ENCODE measurements at places on chromosomes 12 and 14.
A peak's percentile ranks its signal among the peaks of the same experiment; 100 is the strongest.

- no peak for DNase-seq
Observed at GRCh38 chr14:104595116-104595675, 9.4 kb downstream of the TMEM179 start.

- DNase-seq, result no peak
Observed at GRCh38 chr12:128267131-128267622, at the start of gene TMEM132C. TSS of gene TMEM132C (plus strand) at chr12:128267170. CDS start at chr12:128267403, 233 bp downstream.

DNA sequence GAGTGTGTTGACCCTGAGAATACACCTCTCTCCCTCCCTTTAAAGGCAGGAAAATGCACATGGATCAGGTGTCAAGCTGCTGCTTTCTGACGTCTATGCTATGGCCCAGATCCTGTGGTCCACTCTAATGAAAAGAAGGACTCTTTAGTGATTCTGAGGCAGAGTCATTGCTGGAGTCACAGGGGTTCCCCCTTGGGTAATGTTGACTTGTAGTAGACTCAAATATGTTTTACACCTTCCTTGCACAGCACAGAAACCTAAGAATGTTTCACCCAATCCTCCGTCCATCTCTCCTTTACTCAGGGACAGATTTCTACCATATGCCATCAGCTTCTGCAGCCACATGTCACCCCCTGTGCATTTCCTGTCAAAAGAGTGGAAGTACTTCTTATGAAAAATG is 525.4 kb downstream of the TMEM121 start:
- no peak for DNase-seq

DNA sequence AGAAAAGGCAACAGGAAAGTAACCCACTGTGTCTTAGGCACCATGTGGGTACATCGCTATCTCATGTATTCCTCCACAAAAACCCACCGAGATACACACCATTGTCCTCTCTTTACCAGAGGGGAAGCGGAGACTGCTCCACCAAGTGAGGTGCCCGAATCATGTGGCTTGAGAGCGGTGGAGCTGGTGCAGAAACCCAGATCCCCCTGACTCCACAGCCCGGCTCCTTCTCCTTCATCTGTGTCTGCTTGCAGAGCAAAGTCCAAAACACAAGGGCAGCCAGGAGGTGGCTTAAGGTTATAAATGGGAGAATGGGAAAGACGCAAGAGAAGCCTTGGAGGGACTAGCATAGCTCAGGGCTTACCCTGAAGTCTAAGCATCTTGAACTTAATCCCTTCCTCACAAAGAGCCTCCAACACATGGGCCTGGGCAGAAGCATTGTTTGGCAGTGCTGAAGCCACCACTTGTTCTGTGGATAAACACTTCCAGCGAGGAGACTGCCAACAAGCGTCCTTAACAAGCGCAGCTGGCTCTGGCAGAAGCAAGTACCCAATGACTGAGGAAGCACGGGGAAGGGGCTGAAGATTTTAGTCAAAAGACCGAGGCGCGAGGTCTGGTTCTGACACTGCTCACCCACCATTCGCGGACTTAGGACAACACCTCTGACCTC is 83.0 kb downstream of the TTC7B start:
- no peak for DNase-seq

- no peak for DNase-seq
Observed at GRCh38 chr12:38374751-38375150, 58.2 kb downstream of the ALG10B start.

DNA sequence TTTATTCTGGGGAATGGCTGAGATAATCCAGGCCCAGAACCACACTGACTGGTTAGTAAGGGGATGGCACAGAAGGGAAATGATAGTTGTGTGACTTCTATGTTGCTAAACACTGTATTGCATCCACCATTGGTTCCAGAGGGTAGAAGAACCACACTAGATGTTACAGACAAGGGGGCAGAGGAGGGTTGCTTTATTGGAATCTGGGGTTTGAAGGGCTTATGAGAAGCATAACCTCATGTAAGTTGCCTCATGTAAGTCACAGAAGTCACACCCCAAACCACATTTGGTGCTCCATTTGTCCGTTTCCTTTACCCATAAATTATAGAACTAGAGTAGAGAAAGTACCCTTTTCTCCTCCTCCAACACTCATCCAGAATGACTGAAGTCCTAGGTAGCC is 5.5 kb upstream of the PSMA6 start:
- DNase-seq, result no peak

DNA sequence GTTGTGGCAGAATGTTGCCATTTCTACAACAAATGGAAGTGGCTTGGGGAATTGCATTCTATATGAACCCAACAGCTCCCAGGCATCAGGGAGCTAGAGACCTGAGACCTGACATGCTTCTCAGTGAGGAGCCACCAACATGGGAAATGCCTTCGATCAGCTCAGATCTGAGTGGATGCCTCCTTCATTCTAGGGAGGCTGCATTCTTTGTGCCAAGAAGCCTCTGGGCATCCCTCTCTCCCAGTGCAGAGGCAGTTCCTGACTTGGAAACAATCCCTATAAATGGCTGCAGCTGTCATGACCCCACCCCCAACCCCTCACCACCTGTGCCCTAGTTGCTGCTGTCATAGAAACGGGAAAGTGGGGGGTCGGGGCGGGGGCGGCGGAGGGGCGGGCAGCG is 196.3 kb downstream of the PPM1H start:
- no peak for DNase-seq

- no peak for DNase-seq
Observed at GRCh38 chr12:28027947-28028724, 55.6 kb upstream of the PTHLH start.

- DNase-seq, result no peak
Observed at GRCh38 chr12:30417697-30418231, 277.9 kb downstream of the IPO8 start.

DNA sequence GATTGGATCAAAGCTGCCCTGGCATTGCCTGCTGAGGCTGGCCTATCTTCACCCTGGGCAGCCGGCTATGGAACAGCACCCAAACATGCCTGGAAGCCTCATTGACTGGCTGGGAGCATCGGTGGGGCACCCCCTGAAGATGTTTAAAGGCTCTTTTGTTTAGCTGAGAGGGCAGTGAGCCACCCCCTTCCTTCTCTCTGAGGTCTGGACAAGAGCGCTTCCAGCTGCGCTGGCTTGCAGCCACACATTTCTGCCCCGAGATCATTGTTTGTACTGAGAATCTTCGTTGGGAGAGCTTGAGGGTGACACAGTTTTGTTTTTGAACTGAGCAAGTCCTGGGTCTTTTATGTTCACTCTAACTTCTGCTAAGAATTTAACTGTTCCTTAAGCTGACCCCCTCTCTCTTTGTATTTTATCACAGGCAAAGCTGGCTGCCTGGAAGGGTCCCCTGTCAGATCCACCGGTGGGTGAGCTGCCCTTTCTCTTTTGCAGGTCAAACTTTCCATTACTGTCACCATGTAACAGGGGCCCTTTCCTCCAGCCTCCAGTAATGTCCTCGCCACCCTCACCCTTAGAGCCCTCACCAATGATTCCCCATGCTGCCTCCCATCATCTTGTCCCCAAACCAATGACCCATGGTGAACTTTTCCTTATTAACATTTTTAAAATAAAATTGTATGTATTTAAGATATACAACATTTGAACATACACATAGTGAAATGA is 212.2 kb downstream of the KIF26A start:
- no peak for DNase-seq

DNA sequence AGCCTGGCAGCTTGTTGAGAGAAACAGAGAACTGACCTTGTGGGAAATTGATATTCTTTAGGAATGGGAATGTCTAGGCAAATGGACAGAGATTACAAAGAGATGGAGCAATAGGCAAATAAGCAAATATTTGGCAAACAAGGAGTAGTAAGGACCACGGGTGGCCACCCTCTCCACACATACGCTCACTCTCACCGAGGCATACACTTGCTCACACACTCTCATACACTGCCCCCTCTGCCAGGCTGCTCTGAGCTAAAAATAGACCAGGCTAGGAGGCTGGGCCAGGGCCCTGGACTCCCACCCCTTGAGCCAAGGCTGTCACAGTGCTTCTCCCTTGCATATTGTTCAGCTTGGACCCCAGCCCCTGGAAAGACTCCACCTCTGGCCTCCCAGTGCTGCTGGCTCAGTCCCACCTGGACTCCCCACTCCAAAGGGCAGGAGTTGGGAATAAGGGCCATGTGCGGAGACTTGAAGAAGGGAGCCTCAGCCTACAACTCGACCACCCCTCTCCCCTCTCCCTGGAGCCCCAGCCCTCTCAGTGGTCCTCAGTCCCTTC is 1.1 kb downstream of the PPP1R1A start:
- DNase-seq, result peak; percentile 19

DNA sequence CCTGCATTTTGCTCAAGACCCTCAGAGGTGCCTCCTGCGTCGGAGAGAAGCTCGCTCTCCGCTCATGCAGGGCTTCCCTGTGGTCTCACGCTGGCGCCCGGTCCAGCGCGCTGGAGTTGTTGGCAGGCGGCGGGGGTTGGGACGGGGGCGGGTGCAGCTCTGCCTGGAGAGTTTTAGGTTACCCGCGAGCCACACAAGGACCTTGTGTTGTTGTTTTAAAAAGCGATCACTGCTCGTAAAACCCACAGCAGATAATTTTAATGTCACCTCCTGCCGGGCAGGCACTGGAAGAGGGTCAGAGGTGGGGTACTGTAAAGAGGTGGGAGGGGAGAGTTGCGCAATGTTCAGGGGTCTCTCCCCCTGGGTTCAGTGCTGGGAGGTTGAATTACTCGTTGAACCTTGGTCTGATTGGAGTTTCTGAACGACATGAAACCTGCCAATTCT is 850 bp downstream of the SMOC1 start:
- no peak for DNase-seq

DNA sequence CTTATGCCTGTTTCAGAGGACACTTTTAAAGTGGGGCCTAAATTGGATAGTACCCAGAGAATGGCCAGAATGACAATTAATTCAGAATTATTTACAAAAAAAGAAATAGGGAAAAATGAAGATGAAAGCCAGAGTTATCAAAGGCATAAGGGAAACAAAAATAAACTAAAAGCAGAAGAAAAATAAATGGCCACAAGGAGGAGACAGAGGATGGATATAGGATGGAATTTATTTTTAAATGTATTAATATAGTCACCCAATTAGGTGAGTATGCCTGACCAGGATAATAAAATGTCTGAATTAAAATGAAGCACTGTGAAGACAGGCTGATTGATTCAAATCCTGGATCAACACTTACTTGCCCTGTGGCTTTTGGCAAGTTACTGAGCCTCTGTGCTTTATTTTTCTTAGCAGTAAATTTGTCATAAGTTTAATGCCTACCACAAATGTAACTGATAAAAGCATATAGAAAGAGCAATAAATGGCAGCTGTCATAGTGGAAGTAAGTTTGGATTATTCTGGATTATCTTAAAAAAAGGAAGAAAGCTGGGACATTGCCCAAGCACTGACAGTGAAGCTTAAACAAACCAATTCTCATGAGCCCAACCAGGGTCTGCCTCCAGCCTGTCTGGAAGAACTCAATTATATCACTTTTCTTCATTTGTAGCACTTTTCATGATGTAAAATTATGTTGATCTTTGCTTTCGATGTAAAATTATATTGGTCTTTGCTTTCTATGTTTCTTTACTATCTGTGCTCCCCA is 3.5 kb downstream of the CLEC9A start:
- no peak for DNase-seq

DNA sequence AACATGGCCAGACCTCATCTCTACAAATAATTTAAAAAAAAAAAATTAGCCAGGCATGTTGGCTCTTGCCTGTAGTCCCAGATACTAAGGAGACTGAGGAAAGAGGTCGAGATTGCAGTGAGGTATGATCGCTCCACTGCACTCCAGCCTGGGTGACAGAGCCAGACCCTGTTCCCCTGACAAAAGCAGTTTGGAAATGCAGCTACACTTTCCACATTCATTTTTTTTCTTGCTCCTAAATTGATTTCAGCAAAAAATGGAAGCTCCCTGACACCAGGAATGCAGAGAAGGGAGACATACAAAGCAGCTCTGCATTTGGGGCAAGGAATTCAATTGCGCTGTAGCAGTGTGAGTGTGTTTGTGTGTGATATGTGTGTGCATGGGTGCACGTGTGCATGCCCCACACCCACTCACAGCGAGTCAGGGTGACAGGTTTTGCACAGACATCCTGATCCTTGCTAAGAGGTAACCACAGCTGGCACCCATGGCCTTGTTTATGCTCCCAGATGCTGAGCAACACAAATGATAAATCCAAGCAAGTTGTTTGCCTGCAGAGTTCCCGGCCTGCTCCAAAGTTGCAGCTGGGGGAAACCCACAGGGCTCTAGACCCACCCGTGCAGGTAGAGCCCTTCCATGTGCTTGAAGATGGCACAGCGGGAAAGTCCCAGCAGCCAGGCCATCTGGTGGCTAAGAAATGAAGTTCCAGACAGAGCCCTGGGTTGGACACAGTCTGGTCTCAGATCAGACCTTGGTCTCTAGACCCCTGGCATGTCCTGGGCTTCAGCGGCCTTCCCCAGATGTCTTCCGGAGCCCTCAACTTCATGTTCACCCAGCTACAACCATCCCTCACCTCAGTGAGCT is 25.9 kb upstream of the BDKRB2 start:
- no peak for DNase-seq

- DNase-seq, result no peak
Observed at GRCh38 chr14:59325906-59326305, 137.4 kb downstream of the DAAM1 start.

DNA sequence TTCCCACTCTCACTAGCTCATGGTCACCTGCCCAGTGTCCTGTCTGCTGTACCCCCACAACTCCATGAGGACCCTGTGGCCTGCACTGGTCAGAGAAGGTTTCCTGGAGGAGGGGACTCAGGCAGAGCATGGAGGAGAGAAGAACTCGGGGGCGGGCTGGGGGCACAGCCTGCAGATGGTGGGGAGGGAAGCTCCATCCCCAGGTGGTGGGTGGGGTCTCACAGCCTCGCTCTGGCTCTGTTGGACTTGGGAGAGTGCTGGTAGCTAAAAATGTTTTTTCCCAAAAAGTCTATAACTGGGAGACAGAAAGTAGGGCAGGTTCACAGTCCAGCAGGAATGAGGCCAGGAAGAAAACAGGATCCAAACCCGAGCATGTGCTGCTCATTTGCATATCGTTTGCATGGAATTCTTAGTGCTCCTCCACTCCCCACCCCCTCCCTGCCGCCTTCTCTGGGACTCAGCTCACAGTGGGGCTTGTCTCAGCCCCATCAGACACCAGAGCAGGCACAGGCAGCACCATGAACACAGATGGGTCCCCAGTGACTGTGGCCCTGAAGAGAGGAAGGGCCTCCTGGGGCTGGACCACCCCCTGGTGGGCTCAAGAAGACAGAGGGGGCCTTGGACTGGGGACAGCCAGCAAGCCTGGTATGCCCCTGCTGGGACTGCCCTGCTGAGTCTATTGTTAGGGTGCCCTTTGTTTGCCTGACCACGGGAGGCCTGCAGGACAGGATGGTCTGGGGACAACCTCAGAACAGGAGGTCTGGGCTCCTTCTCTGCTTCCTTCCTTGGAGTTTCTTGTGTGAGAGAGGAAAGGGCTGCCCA is 67.0 kb upstream of the SFSWAP start:
- DNase-seq, result no peak

DNA sequence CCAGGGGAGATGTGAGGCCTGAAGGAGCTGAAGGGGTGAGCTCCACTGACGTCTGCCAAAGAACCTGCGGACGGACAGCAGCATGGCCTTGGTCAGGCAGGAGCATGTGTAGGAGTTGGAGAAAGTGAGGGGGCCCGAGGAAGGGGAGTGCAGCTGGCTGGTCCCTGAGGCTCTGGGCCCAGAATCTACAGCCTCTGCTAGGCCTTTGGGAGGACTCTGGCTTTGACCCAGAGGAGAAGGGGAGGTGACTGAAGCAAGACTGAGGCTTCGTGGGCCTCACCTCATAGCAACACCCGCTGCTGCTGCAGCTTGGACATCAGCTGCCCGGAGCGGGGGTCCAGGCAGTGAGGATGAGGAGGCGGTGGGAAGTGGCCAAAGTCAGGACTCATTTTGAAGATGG is 216.6 kb upstream of the FKBP4 start:
- DNase-seq, result no peak

GRCh38 chr14:50569714-50570274 is 9.8 kb downstream of the ATL1 start:
- DNase-seq, result no peak

- DNase-seq, result no peak
Observed at GRCh38 chr14:69260861-69261564, 1.1 kb downstream of the GALNT16 start.
